Stimulated activated CD4-positive, alpha-beta T cell treated with anti-CD3 and anti-CD28 coated beads, Interleukin-4, amount 100 ng/mL, for 24 hours (primary cell): ENCODE measurements at places on chromosomes 1 and 21.
A peak's percentile ranks its signal among the peaks of the same experiment; 100 is the strongest.

DNA sequence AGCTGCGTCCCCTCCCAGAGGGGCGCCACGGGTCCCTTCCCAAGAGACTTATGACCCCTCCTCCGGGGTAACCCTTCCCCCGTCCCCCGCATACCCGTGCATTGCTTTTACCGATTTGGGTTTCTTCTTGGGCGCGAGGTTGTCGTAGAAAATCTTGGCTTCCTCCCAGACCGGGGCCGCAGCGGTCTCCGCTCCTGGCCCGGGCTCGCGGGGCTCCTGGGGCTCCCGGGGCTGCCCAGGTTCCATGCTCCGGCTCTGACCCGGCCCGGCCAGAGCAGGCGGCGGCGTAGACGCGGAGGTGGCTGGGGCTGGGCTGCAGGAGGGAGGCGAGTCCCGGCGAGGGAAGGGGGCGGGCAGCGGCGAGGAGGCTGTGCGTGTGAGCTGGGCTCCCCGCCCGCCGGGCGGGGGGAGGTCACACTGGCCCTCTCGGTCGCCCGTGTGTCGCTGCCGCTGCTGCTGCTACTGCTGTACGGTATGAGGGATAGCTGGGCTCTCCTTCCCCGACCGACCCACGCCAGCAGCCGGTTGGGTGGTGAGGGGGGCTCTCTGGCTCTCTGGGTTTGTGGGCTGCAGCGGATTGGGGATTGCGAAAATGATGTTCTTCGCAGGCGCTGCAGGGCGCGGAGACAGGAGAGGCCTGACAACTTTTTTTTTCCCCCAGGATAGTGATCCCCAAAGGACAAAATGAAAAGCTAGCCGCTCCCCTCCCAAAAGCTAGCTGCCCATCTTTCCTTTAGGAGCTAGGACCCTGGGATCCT is at the start of gene NT5C1A:
NT5C1A (minus strand) TSS at position 315 of the 758 bp plus-strand sequence; CDS start at position 246, 69 bp downstream.
- peak; percentile 26 for DNase-seq

- no peak for DNase-seq
These were observed 66.5 kb downstream of the SDCCAG8 start for GRCh38 chr1:243322326-243322725.

DNA sequence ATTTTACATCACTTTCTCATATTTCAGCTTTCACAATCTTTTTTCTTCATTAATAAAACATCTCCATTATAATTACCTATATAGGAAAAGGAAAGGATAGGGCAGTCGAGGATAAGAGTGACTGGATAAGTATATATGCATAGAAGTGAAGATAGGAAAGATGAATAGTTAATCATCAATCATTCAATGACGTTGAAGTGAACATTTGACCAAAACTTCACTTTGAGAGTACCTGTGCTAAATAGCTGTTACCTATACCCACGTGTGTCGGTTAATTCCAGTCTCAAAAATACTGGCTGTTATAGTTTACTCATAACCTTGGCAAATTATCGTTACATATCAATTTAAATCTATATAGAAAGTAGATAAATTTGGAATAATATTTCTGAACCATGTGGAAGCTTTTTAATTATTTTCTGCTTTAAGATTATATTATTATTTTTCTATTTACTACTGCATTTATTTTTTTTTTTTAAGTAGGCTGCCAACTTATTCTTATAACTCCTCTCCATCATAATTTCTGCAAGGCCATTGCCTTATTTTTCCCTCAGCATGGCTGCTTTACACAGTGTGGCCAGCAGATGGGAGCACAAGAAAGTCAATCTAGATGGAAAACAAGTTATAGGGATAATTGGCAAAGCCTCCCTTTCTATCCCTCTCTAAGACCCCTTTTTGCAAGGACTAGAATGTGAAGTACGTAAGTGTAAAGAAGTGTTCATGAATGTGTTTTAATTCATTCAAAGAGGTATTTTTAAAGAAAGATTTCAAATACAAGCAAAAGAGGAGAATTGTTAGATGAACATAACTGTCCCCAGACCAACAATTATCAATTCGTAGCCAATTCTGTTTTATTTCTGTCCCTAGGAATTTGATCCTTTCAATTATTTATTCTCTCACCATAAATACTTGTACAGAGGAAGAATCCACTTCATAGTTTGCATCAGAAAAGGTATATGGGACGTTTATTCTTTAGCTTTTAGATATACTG is 290.4 kb downstream of the KCNT2 start:
- DNase-seq = no peak

GRCh38 chr1:224472806-224473205 is 38.2 kb upstream of the WDR26 start:
- DNase-seq = no peak

DNA sequence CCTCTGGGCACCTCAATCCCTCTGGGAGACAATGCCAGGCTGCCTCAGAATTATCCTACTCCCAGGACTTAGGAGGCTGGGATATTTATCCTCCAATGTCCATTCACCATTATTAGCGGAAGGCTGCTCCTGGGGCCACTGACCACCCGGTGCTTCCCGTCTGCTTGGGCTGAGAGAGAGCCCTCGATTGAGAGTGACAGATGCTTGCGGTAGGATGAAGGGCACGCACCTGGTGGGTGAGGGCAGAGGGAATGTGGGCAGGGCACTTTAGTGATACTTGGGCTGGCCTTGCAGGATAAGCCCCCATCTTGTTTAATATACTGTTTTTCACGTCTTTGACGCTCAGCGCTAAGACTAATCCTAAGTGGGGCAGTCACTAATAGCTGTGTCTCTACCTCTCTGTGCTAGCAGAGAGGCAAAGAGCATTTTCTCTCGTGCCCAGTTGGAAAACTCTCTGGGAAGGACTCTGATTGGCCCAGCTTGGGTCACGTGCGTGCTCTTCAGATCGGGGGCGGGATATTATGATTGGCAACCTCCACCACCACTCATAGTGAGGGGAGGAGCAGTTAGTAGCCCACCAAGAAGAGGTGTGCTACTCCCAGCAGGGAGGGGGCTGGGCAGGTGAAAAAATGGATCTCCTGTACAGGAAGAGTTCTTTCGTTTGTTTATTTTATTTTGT is 10.6 kb upstream of the PARS2 start:
- DNase-seq = no peak

DNA sequence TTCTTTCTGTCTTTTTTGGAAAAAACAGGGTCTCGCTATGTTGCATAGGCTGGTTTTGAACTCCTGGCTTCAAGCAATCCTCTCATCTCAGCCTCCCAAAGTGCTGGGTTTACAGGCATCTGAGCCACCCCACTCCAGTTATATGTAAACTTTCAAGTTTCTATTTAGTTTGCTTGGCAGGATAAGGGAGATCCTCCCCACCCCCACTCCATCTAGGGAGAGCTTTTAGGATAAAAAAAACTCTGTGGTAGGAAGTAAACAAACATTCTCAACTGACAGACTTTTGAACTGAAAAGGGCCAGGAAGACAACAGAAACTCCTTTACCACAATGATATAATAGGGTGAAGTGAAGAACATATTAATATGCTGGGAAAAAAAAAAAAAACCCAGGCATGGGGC is 41.0 kb upstream of the ZNF326 start:
- no peak for DNase-seq
